ENCODE measurements at places on chromosomes 16 and 17.

- DNase-seq, result no peak
Observed at GRCh38 chr16:535446-536405, 8.2 kb downstream of the CAPN15 start.

DNA sequence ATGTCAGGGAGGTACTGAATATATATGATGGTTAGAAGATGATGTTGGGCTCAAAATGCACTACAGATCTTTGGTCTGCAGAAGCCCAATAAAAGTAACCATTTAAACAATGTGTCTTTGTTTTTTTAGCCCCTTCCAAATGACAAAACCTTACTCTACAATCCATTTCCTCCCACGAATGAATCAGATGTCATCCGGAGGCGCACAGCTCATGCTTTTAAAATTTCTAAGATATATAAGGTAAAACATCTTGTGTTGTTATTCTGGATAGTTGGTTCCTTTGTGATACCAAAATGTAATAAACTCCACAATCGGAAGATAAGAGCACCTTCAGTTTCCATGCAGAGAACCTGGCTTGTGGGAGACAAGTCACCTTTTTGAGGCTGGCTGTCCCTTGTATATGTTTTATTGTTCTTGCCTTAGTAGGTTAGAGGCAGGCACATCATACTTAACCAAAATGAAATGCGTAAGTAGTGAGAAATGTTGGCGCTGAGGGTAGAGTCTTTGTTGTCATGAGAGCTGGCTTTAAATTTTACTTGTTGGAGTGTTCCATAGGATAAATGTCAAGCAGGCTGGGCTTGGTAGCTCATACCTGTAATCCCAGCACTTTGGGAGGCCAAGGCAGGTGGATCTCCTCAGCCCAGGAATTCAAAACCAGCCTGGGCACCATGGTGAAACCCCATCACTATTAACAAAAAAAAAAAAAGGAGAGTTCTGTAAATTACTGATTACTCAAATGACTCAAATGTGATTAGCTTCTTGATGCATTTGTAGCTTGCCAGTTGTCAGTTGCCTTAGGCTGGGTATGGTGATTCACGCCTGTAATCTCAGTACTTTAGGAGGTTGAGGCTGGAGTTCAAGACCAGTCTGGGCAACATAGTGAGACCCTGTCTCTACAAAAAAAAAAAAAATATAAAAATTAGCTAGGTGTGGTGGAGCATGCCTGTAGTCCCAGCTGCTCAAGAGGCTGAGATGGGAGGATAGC lies 19.7 kb upstream of the SNTB2 start:
- no peak for DNase-seq

- no peak for DNase-seq
Observed at GRCh38 chr16:1134776-1135458, 18.0 kb upstream of the CACNA1H start.

DNA sequence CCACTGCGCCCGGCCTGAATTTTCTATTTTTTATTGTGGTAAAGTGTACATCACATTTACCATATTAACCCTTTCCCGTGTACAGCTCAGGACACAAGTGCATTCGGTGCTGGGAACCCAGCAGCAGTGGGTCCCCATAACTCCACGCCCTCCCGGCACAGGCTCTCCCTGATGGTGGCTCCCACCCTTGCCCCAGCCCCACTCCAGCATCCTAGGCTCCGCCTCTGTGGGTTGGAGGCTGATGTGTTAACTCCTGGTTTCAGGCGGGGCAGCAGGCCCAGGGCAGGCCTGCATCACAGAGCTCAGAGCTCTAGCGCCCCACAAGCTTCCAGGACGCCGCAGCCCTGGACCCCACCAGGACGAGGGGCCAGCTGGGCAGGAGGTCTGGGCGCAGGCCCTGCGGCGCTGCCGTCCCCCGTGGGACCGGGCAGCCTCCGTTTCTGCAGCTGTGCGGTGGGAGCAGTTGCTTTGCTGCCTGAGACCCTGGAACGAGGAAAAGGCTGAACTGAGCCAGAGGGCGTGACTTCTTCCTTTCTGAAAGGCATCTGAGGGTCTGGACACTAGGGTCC lies 19.6 kb downstream of the ZFPM1 start:
- DNase-seq, result no peak
